H7 (cell line): ENCODE measurements at places on chromosomes 6 and 20.

DNA sequence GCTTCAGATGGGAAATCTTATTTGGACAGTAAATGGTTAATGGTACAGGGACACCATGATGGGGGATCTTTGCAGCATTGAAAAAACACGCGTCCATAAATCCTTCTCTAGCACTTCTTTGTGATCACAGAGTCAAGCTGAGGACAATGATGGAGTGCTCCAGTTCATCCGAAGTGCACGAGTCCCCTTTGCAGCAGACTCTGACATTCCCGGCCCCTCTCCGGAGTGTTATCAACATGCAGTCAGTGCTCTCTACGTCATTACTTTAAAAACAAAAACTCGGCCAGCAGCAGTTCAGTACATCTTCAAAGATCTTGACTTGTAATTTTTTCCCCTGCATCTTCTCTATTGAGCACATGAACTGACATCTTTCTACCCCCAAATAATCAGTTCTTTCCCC is 185.5 kb upstream of the AKAP12 start:
- no peak for DNase-seq

- DNase-seq: no peak
Measured at GRCh38 chr20:12093057-12093796, 175.5 kb downstream of the BTBD3 start.

- no peak for DNase-seq
Measured at GRCh38 chr6:169287675-169288074, 34.0 kb upstream of the THBS2 start.

GRCh38 chr20:49167811-49168507 is 20.2 kb downstream of the STAU1 start:
- no peak for DNase-seq

DNA sequence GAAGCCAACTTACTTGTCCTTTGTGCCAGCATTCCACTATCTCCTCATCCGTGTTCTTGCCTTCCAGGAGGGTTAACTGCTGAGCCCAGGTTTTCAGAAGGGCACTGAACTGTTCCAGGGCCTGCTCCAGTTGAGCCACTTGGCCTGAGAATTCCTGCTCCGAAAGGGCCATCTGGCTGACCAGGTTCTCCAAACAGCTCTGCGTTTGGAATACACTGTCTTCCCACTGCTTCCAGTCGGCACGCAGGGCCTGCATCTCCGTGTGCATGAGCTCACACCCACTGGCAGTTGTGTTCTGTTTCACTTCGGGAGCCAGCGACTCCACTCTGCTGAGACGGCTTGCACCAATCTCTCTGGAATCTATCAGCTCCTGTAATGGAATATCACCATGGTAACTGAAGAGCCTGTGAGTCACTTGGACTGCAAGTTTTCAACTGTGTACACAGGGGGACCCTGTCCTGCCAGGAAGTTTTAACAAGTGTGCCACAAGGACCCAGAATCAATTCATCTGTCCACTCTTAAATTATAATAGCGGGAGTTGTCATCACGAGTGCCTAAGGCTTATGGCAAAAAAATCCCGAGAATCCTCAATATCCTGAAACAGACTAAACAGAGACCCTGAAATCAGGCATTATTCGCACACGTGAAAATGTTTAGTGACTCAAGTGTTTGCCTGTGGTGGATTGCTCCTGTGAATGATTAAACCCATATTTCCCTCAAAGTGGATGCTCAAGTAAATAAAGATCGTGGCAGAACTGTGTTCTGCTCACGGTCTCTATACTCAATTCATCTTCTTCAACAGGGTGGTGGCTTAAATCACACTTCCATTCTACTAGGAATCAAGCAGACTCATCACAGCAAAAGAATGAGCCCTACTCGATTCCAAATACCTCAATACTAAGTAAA is 255.9 kb downstream of the SYNE1 start:
- DNase-seq: no peak

DNA sequence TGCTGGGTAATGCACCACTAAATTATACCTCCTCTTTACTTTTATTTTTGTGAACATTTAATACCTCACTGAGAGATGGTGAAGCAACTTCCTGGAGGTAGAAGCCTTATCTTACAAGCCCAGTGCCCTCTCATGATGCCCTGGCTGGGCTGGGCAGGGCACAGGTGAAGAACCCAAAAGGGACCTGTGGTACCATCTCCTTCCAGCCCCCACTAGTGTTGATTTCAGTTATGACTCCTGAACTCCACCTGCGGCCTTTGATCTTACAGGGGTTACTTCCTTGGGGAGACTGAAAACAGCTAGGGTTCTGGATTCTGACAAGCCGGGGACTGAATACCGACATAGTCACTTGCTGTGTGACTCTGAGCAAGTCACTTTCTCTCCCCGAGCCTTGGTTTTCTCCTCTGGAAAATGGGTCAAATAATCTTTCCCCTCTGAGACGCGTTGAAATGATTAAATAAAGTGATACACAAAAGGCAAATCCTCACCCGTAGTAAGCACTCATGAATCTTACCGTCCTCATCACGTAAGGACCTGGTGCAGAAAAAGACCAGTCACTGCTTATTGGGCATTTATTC is 1.2 kb downstream of the SLC13A3 start:
- no peak for DNase-seq

DNA sequence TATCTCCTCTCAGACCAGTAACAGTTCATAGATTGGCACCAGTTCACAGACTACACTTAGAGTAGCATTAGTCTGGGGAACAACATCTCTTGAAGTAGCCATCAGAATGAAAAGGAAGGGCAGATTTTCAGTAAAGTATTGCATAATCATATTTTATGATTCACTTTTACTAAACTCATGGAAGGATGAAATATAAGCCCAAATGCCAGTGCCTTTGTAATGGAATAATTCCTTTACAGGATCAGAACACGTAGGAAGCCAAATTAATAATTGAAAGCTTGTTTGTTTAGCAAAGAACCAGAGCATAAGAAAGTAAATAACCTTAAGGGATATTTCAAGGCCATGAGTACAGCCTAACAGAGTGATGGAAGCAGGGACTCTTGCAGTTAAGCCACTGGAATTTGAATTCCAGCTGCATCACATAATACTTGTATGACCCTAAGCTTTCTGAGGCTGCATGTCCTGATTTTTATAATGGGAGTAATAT is 11.4 kb upstream of the LOC128125822 start:
- DNase-seq: no peak

GRCh38 chr6:157867981-157868380 is 44.9 kb downstream of the SNX9 start:
- DNase-seq: no peak

DNA sequence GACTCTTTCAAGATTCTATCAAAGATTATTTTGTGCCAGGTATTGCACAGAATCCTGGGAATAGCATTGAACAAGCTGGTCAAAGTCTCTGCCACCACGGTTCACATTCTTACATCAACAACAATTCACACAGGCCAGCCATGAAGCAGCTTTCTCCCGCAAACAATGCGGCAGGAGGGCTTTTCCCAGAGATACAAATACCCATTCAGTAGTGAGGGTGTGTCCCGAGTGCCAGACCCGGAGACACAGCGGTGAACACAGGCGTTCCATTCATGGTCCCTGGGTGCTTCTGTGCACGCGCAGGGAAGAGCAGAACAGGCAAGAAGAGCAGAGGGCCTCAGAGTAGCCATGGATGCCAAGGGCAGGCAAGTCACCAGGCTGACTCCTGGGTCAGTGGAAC is 83.3 kb upstream of the PDE10A start:
- no peak for DNase-seq

DNA sequence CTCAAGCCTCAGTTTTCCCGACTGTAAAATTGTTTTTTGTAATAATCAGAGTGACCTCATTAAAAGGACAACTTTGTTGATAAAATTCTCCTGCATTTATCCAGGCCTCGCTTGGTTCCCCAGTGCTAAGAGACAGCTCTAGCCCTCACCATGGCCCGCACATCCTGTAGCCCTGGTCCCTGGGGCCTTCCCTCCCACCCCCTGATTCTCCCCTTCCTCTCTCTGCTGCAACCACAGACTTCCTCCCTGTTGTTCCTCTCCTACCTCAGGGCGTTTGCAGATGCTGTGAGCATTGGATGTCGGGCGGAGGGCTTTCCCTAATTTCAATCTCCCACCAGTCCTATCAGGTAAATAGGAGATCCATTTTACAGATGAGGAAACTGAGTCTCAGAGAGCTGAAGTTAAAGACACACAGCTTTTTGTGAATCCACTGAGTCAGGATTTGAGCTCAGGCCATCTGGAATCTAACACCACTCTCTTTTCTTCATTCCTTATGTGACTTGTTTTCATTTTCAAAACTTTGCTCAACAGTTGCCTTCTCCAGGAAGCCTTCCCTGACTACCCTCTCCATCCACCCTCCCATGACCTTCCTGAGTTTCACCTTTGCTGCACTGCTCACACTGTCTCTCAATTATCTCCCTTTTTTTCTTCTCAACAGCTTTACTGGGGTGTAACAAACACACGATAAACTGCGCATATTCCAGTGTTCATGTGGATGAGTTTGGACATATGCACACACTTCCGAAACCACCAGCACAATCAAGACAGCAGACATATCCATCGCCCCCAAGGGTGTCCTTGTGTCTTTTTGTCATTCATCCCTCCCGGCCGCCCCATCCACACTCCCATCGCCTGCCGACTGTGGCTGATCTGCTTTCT is 107.1 kb downstream of the CEBPB start:
- DNase-seq: no peak

DNA sequence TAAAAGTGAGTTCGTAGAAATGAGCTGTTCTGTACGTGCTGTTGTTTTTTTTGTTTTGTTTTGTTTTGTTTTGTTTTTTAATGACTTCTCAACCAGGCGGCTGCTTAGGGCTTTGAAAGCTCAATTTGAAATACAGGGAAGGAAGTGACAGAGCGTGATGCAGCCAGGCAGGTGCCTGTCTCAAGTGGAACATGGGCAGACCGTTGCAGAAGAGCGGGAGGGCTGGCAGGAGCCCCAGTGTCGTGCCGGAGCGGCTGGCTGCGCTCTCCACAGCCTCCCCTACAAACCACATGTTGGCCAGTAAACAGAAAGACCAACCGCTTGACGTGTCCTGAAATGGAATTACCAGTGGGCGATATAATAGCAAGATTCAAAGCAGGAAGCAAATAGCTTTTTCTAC is 164.9 kb upstream of the RREB1 start:
- DNase-seq: no peak

DNA sequence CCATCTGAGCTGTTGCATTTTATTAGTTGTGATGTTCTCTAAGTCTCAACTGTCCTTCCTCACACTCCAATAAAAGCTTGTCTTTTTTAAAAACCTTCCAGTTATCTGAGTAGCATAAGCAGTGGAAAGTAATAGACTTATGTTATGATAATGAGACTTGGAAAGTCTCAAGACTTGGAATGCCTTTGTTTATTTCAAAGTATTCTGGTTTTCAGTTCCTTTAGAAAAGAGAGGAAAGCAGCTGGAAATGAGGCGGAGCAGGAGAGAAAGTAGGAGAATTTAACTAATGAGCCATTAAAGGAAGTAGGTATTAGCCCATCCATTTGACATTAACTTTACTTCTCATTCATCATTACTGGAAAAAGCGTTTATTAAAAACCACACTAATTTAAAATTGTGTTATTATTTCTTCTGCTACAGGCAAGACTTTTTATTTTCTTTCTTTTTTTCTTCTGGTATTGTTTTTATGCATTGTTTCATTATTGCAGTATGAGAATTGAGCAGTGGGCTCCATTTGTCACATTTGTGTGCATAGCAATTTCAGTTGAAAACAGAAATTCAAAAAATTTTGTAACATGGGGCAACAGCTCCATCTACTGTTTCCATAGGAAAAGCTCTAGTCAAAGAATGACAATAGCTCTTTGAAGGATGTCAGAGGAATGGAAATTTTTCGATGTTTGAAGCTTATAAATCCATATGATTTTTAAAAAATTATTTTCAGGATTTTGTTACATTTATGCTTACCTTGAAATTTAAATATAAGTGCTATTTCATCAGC is 194.8 kb downstream of the COL9A1 start:
- peak; percentile 4 for DNase-seq

GRCh38 chr6:21438986-21439352 is 154.6 kb upstream of the SOX4 start:
- DNase-seq: no peak

- peak; percentile 3 for DNase-seq
Measured at GRCh38 chr6:122007339-122007738, 392.1 kb upstream of the HSF2 start.

DNA sequence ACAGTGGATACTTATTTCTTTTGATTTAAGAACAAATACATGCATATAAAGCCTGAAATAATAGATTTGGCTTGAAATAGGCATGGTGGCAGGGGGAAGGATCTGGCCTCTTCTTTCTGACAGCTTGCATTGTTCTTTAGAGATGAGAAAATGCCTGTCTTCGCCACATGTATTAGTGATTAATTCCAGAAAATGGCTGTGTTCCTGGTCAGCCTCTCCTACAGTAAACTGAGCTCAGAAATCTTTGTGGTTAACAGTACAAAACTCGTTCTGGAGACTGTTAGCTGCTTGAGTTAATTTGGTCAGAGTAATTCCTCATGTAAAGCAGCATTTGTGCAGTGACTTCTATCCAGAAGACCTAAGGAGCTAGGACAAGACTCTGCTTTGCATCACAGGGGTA is 151.5 kb downstream of the EYA4 start:
- no peak for DNase-seq

DNA sequence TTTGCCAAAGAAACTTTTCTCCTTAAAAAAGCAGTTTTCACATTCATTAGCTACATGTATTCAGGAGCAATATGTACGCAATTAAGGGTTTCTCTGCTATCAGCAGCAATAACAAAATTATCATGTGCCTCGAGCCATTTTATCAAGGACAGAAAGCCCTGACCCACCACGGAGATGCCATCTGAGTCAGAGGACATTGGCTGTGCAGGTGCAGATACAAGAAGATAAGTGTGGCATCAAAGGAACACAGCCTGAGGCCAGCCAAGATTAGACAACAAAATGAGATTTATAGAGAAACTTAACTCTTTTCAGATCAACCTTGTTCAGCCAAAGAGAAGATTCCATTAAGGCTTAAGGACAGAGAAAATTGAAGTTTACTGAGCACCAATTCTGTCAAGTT is 115.2 kb upstream of the LGSN start:
- DNase-seq: no peak

GRCh38 chr6:168376811-168377483 is 57.4 kb upstream of the DACT2 start:
- DNase-seq: peak; percentile 36

GRCh38 chr6:90146921-90147649 is 149.6 kb downstream of the BACH2 start:
- no peak for DNase-seq

DNA sequence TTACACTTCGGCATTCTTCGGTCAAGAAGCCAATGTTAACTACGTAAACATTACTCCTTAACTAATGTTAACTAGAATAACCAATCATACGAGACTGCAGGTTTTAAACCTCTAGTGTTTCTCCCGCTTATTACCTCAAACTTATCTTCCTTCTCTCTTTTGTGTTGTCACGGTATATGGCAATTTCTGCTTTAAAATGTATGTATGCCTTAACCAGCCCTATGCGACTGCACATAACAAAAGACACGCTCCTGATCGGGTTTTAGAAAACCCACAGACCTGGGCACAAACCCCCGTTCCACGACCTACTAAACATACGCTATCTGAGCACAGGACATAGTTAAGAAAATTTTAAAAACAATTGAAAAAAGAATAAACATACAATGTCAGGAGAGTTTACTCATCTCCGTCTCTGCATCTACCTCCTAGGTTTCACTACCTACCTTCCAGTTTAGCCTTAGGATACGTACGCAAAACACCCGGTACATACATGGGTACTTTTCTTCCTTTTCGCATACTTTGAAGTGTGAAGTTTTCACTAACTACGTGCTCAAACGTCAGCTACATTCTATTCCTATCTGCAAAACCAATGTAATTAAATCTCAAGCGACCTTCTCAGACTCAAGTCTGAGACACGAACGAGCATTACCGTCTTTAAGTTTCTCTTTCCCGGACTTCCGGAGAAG is 1.1 kb downstream of the CD164 start:
- peak; percentile 26 for DNase-seq
